ENCODE measurements at places on chromosomes 1 and 21.

- DNase-seq = no peak
Observed at GRCh38 chr1:18037651-18038050, 69.9 kb upstream of the IGSF21 start.

GRCh38 chr1:170881268-170882265 lies 53.8 kb upstream of the MROH9 start:
- DNase-seq = peak; percentile 29

GRCh38 chr1:62057641-62058290 lies 136.9 kb upstream of the L1TD1 start:
- peak; percentile 49 for DNase-seq

- no peak for DNase-seq
Observed at GRCh38 chr1:65894738-65895605, 102.3 kb downstream of the PDE4B start.

- no peak for DNase-seq
Observed at GRCh38 chr1:96934282-96934681, 212.7 kb downstream of the PTBP2 start.

DNA sequence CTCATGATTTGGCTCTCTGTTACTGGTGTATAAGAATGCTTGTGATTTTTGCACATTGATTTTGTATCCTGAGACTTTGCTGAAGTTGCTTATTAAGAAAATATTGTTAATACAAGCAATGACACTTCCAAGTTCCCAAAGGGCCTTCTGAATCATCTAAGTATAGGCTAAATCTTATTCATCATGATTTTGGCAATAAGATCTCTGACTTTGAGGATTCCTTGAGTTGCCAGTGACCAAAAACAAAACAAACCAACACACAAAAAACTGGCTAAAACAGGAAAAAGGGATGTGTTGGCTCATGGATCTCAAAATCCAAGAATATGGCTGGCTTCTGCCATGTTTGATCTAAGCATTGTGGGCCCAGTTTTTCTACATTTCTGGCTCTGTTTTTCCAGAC lies 163.4 kb downstream of the HHIPL2 start:
- DNase-seq = no peak

DNA sequence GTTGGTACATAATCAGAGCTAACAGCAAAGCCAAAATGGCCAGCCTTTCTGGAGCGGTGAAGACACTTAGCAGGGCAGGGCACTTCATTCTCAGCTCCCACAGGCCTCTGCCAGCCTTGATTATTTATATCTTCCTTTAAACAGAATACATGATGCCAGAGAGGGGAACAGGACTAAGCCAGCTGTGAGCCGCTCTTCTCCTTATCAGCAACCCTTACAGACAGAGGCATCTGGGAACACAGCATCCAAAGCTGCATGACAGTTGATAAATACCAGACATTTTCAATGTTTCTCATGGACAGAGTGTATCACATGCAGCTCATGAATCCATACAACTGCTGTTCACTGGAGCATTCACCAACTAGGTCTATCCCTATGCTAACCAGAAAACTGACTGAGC lies 29.1 kb downstream of the DNAJC11 start:
- DNase-seq = no peak

DNA sequence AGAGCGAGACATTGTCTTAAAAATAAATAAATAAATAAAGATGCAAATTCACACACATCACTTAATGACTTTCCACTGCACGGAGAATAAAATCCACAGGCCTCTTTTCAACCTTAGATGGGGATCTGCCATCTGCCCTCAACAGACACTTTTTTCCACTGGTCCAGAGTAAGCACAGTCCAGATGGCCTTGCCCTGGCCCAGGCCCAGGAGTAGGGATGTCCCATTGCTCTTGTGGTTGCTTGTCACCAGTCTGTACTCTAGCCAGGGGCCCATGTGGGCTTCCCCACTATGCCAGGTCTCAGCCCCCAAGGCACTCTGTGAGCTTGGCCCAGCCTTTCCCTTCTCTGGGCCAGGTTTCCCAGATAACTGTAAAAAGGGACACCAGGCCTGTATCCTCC lies 17.4 kb downstream of the PLOD1 start:
- DNase-seq = no peak

- DNase-seq = no peak
Observed at GRCh38 chr1:212353181-212353580, 61.5 kb downstream of the PACC1 start.

- DNase-seq = peak; percentile 63
Observed at GRCh38 chr1:151968058-151968457, 25.6 kb downstream of the S100A10 start.

GRCh38 chr1:33280091-33280661 lies 23.9 kb downstream of the ZNF362 start:
- DNase-seq = no peak

DNA sequence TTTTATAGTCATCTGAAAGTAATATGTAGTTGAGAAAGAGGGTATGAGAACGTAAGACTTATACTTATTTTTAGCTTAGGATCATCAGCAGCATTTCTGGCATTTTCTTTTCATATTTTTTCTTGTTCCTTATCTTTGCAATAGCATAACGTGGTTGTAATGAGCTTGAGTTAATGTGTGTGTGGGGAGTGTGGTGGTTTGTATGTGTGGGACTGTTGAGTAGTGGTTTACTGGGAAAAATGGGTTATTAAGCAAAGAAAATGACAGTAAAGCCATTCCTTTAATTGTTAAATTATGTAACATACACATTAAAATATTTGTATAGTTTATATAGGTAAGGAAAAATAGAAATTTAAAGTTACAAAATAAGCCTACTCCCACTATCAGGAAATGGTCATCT lies 15.2 kb downstream of the PIP5K1A start:
- no peak for DNase-seq

DNA sequence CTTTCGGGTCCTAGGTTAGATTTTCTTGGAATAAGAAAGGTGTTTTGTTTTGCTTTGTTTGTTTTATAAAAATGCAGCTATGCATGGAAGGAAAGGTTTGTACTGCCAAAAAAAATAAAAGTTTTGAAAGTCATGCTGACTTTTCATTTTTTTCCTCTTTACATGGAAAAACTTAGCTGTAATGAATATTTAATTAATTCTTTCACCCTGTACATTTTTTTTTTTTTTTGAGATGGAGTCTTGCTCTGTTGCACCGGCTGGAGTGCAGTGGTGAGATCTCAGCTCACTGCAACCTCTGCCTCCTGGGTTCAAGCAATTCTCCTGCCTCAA lies 48.7 kb downstream of the NENF start:
- DNase-seq = no peak

GRCh38 chr1:22018583-22019559 lies 17.4 kb downstream of the CELA3A start:
- no peak for DNase-seq

GRCh38 chr1:12057382-12057781 lies 5.7 kb upstream of the TNFRSF8 start:
- no peak for DNase-seq

DNA sequence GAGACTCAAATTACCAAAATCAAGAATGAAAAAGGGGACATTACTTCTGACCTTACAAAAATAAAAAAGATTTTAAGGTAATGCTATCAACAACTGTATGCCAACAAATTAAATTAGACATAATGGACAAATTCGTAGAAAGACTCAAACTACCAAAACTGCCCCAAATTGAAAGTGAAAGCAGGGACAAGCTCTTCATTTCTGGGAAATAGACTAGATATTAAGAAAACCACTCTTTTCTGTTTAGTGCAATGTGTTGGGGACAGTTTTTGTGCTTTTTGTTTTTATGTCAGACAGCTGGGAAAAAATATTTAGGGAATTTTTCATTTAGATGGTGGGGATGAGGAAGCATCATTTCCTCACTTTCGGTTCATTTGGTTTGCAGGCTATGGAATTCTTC lies 4.9 kb upstream of the GBP1 start:
- DNase-seq = no peak

GRCh38 chr1:21537511-21537931 lies 28.3 kb downstream of the ALPL start:
- DNase-seq = no peak

DNA sequence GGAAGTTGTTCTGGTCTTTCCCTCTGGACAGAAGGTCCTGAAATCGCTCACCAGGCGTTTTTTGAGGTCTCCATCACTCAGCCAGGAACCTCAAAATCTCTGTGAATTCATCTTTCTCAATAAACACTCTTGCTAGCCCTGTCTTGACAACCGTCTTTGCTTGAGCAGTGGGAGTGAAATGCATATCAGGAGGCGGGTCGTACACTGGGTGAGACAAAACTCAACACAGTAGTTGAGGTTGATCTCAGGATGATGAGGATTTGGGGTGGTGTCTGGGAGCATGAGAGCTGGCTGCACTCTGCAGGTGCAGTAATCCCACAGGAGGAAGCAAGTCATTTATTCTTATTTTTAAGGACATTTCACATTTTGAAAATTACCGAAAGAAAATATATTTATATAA lies 1.9 kb downstream of the GPR25 start:
- no peak for DNase-seq

DNA sequence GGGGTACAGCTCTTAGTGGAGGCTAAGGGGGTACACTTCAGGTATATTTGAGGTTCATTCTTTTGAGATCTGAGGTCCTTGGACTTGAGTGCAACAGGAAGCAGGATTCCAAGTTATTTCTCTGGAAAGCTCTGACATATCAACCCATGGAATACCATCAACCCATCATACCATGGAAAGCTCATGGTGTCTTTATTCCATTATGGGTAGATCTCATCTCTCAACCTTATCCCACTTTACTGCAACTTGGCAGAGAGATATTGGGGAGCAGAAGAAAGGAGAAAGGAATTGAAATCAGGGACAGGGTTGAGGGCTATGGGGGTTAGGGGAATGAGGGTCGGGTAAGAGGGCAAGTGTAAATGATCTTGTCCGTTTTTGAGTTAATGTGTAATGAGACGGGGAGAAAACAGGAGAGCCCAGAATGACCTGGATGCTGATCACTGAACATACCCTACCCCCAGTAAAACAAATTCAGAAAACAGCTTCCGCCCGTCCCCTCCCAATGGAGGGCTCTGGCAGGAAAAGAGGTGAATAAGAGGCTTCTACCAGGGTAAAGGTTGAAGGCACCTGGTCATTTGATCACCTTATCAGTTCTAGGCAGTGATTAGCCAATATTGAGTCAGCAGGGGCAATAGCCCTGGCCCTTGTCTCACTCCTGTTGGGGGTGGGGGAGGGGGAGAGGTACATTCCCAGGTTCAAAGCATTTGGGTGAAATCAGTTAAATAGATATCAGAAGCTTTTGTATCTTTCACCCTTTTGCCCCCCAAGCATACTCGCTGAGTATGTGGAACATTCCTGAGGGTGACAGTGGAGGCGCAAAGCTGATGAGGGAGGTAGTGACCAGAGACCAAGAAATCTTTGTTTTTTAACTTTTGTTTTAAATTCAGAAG lies 622 bp upstream of the APOA2 start:
- DNase-seq = no peak

DNA sequence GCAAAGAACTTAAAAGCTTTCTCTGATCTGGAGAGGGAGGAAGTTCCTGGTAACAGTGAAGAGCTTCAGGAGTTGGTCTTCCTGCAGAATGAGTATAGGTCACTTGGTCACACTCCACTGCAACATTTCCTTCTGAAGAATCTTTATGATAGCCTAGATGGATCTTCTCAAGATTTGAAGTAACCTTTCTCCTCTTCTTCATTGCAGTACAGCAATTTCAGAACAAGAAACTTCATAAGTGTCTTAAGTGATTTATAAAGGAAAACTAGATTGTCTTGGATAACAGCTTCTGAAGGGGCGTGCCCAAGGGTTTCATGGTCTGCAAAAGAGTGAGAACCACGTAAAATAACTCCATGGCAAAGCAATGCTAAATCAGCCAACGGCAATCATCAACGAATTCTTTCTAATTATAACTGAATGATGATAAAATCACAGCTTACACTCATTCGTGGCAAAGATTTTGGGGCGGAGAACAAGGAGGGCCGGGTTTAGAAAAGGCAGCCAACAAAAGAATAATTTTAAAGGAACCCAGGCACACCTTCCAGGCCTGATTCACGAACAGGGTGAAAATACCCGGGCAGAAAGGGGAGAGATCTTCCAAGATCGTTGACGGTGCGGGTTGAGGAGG lies 53.9 kb upstream of the ASPM start:
- peak; percentile 24 for DNase-seq

DNA sequence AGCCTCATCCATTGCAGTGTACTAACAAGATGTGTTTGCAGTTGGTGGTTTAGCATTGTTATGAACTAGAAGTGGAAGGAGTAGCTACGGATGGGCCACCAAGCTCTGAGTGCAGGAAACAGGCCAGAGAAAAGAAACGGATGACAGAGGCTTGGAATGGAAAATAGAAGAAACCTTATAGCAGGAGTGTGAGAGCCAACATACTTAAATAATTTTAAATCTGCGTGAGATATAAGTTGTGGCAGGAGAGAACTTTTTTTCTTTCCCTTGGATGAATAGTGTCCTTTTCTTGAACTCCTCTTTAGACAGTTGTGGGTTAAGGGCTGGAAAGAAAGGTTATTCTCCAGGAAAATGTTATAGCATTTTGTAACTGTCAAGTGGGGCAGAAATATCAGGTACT lies 54.2 kb downstream of the RGL1 start:
- DNase-seq = no peak

DNA sequence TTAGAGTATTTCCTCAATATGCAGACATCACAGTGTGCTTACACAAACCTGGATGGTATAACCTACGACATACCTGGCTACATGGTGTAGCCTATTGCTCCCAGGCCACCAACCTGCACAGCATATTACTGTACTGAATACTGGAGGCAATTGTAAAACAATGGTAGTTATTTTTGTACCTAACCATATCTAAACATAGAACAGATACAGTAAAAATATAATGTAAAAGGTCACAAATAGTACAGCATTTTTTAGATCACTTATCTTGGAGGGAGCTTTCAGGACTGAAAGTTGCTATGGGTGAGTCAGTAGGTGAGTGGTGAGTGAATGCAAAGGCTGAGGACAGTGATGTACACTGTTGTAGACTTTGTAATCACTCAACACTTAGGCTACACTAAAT lies 492.3 kb downstream of the MRPL39 start:
- DNase-seq = no peak

DNA sequence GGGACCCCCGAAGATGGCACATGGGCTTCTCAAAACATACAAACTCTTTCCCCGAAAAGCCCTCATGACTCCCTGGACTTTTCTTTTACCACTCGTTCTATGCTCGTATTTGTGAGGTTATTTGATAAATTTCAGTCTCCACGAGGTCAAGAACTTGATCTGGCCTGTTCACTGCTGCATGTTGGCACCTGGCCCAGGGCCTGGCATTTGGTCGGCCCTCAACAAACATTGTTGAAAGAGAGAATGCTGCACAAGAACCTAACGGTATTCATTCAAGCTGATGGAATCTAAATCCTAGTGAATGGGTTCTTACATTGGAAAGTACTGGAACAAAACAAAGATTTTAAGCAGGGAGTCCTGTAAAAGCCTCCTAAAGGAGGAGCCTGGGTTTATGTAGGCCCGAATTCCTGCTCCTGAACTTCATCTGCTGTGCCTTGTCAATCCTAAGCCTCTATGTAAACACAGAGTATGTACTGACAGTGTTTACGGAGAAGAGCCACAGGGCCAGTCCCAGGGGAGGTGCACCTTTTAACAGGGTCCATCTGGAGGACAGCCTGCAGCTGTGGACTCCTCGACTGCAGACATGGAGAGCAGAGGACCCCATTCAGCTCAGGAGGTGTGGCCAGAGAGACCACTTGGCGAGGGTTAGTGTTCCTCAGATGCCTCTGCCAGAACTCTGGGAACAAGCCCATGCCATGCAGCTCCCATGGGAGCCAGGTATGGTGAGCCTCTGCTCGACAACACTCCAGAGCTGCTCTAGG lies 46.9 kb downstream of the L1TD1 start:
- peak; percentile 39 for DNase-seq
